Epithelial cell of proximal tubule (primary cell): ENCODE measurements at places on chromosomes 6 and 20. TPM values are rescaled to one million over a fixed set of nuclear protein-coding genes. Genes with fewer than 3 reads are reported as not detected.

DNA sequence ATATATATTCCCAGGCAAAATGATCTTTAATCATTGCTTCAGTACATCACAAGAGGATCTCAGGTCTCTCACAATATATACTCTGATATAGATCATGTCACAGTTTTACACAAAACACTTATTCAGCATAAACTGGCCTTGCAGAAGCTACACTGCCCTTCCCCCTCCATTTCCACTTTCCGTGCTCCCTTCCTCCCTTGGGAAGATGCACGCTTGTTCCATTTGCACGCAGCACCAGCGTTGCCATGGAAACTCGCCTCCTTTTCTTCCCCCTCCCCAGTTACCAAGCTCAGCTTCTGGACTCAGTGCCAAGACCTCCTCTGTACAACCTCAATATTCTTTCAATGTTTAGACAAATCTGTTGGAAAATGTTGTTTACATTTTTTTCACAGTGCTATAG lies 154.6 kb downstream of the RFPL4B start:
- no peak for DNase-seq

DNA sequence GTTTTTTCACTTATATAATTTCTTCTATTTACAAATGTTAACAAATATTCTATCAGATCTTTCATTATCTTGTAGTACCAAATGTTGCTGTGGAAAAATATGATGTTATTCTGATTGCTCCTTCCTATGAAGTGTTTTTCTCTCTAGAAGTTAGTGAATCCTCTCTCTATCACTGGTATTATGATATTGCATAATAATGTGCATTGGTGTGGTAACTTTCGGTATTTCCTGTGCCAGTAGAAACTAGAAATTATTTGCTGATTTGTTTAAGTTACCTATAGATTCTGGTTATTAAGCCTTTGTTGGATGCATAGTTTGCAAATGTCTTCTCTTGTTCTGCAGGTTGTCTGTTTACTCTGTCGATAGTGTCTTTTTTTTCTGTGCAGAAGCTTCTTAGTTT lies 342.5 kb downstream of the CENPW start:
- no peak for DNase-seq

DNA sequence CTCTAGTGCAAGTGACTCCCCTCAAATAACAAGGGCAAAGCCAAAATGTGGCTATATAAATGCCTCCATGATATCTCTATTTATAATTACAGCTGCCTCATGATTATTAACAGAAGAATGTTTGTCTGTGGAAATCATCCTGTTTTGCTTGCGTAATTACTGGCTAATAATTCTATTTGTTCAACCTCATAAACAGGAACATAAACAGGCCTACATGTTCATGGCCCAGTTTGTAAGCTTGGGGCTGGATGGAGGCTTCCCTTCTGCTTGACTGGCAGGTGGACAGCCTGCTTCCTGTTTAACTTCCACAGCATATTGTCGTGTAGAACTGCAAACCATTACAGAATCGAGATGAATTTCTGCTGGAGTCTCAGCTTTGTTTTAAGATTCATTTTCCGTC lies 766.0 kb upstream of the MAP3K7 start:
- DNase-seq: no peak

DNA sequence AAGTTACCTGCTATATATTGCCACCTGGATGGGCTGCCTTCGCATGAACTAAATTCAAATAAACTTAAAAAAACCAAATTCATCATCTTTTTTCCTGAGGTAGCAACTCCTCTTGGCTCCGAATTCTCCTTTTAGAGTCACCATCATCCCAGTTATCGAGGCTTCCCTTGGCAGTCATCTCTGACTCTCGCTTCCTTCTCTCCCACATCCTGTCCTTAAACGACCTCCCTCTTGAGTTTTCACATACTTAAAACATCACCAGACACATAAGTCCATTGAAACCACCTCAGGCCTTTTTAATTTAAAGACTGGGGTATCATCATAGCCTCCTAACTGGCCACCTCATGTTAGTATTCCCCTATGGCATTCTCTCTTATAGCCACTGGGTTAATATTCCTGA lies 296.1 kb upstream of the FLRT3 start:
- no peak for DNase-seq

DNA sequence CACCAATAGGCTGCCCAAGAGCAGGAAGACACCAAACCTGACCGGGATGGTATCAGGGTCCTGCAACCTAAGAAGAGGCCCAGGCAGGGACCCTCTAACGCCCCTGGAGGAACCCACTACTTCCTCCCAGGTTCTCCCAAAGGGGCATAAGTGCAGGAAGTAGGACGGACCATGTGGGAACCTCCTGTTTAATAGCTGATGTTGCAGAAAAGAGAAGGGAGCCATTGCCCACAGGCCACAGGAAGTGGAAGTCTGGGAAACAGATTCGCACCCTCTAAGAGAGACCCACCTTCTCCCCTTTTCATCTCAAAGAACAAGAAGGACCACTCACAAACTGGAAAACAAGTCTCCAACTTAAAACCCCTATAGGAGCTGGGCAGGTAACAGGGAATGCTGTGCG lies 18.1 kb downstream of the PREX1 start:
- no peak for DNase-seq

- DNase-seq: no peak
Observed at GRCh38 chr6:150745896-150746295, 119.6 kb upstream of the MTHFD1L start.

GRCh38 chr20:45583502-45583901 lies 4.4 kb upstream of the WFDC8 start:
- DNase-seq: no peak

The ADISSP gene
- 62.0 and 64.6 TPM in 2 replicates for total RNA-seq

The SLC52A3 gene
- 0.46 and 1.7 TPM in 2 replicates for total RNA-seq

DNA sequence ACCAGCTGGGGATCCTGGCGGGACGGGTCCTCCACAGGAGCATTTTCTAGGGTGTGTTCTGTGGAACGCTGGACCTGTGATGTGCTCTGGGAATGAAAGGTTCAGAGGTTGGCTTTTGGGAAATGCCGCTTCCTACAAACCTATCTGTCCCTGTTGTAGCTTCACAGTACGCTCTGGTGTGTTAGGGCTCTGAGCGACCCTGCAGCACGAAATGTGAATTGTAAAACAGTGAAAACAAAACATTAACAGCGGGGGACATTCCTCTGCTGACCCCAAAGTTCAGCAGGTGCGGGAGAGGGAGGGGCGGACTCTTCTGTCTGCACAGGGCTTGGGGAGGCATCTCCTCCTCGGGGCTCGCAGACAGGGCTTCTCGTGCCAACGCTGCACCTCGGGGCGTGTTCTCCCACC lies 155.9 kb downstream of the NRN1 start:
- no peak for DNase-seq

The TRIM15 gene
- total RNA-seq: not detected in 2 replicates

The SLC23A2 gene
- 5.3 and 9.3 TPM in 2 replicates for total RNA-seq
